ENCODE measurements at places on chromosomes 3 and 15.

DNA sequence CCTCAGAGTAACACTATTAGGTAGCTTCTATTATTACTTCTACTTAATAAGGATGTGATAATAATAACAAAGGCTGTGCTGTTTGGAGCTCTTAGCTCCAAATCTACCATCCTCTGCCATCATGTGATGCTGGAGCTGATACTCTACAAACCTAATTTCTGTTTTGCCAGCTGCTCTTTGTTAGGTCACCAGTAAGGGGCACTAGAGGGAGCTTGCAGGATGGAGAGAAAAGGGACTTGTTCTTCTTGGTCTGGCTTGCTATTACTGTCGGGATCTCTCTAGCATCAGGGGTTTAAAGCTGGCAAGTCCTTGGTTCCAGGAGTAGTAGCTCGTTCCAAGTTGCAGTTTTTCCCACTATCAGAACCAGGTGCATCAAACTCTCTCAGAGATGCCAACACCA, 194.9 kb upstream of the KBTBD8 start:
- no peak for DNase-seq

- DNase-seq = no peak
These were observed 86.1 kb downstream of the PLCH1 start for GRCh38 chr3:155658671-155659261.

DNA sequence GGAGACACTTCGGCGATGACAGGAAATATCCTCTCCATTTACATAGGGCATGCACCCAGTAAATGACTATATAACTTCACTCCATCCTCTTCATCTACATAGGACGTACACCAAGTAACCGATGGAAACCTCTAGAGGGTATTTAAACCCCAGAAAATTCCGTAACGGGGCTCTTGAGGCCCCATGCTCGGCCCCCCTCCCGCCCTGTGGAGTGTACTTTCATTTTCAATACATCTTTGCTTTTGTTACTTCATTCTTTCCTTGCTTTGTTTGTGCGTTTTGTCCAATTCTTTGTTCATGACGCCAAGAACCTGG, 7.5 kb upstream of the FAM107A start:
- DNase-seq = no peak

DNA sequence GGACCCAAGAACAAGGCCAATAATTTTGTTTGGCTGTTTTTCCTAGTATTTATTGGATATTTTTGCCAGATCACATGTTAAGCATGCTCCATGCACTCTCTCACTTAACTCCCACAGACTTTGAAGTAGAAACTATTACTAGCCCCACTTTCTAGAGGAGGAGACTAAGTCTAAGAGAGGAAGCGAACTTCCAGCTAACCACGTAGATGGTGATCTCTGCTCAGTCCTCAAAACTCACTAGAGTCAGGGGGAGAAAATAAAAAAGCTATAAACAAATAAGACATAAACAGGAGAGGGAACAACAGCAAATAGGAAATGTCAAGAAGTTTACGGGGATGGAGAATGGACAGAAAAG, 481.0 kb upstream of the PROK2 start:
- DNase-seq = no peak

GRCh38 chr3:153448151-153448829, 286.3 kb downstream of the RAP2B start:
- DNase-seq = no peak

GRCh38 chr15:41713047-41713446, 52.8 kb downstream of the MGA start:
- DNase-seq = no peak

GRCh38 chr15:62983956-62984355, 58.6 kb upstream of the TPM1 start:
- DNase-seq = no peak

- DNase-seq = no peak
These were observed 647 bp downstream of the HMG20A start for GRCh38 chr15:77421370-77421700.

- DNase-seq = no peak
These were observed 76.1 kb upstream of the CMSS1 start for GRCh38 chr3:99741588-99741987.

DNA sequence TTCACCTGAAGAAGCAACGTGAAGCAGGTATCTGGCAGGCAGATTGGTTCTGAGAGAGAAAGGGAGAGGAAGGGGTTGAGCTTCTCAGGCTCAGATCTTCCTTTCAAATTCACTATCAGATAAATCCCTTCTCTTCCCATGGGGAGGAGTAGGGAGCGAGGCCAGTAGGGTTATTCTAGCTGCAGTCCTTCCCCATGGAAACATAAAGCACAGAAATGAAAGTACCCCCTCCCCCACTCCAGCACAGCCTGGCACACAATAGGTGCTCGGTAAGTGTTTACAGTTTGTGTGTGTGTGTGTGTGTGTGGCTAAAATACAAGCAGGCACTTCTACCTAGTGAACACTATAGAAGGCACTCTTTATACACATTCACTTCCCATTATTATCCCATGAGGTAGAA, 20.8 kb upstream of the VPS8 start:
- no peak for DNase-seq

DNA sequence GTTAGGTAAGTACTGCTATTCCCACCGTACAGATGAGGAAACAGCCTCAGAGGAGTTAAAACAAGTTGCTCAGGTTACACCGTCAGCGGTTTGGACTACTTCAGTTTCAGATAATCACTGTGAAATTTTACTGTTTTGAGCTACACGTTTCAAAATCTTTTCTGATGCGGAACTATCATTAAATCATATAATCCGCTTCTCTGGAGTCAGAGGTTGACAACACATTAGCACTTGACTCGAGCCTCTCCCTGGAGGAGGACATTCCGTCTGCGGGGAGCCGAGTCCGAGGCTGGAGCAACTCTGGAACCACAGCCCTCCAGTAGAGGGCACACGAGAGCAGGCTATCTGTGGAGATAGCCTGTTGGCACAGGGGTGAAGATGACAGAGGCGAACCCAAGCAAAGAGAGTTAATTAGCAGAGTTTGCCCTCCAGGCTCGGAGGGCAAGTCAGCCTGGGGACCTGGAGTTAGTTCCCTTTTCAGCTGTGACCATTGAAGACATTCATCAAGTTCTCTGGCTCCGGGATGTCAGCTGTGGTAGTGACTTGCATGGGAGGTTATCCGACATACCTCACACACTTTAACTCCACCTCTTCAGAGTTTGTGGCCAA, 131.2 kb downstream of the IGF1R start:
- peak; percentile 89 for DNase-seq

DNA sequence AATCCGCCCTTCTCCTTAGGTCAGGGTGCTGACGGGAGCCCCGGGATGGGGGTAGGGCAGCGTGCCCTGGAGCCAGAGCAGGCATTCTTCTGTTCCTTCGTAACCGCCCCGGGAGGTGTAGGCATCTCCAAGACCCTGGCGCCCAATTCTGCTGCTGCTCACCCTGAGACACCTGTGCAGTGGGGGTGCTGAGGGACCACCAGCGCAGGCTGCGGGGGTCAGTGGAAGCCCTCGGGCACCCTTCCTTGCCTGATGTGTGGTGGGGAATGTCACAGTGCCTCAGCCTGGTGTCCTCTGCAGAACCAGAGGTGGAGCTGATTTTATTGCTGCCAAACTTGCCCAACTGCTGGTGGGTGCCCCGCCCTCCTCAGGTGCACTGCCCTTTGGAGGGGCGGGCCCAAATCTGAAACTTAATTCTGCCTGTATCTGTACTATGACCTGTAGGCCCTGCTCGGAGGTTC, 7.3 kb downstream of the CSK start:
- no peak for DNase-seq

DNA sequence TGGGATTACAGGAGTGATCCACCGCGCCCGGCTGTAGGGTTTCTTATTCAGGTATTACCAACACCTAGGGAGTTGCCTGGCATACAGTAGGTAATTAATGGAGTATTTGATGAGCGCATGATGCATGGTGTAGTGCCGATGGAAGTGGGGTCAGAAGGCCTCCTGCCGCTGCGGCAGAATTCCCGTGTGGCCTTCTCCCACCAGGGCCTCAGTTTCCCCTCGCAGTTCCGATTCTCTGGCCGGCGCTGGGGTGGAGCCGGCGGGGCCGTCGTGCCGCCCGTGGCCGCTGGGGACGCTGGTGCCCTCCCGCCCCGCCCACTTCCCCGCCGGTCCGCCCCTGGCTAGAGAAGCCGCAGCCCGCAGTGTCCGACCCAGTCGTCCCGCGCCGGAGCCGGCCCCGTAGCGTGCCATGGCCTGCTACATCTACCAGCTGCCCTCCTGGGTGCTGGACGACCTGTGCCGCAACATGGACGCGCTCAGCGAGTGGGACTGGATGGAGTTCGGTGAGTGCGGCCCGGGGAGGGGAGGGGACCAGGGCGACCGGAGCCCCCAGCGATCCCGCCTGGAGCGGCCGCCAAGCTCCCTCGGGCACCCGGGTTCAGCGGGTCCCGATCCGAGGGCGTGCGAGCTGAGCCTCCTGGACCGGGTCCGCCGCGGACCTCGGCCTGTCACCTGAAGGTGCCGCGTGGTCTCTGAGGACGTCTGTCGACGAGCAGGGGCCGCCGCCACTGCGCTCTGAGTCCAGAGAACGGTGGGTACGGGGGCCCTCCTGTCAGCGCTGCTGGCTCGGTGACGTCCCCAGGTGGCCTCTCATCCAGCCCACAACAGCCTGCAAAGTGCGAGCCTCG, at the start of gene IRAK2:
Gene IRAK2 (plus strand): TSS at position 374 of the 848 bp plus-strand sequence. CDS start 36 bp downstream, at position 410.
- peak; percentile 81 for DNase-seq

GRCh38 chr3:27927882-27928281, 205.8 kb upstream of the EOMES start:
- no peak for DNase-seq

DNA sequence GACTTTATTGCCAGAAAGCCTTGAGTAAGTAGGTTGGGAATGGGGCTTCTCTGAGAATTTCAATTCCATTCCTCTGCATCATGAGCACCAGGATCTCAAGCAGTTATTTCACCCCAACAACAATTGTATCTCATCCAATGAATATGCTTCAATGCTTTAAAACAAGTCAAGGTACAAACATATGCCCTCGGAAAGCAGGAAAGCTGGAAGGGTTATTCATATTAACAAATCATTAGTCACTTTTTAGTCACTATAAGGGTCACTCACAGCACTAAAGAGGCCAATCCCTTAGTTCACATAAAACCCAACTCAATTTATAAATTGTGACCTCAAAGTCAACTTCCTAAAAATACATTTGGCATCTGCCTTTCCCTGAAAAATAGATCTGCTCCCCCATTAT, 16.2 kb downstream of the MB21D2 start:
- DNase-seq = no peak

GRCh38 chr3:143002083-143002712, 828 bp downstream of the U2SURP start:
- no peak for DNase-seq

GRCh38 chr3:1087066-1087560, 5.7 kb upstream of the CNTN6 start:
- peak; percentile 19 for DNase-seq

- DNase-seq = no peak
These were observed 9.5 kb downstream of the CA12 start for GRCh38 chr15:63372018-63372705.

DNA sequence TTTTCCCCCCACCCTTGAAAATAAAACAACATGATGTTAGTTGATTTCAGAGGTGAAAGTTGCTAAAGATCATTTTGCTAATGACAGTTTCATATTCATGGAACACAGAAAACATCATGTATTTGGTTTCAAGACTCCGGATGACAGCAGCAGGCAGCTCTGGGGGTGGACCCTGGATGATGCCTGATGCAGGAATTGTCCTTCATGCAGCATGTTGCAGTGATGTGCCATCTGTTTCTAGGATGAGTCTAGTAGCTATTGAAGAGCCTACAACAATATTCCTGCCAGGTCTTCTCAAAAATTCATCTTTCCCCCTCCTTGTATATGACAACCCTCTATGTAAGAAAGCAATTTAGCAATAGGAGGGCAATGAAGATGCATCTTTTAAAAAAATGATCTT, 108.3 kb downstream of the SV2B start:
- no peak for DNase-seq

GRCh38 chr3:124829178-124829818, 57.9 kb downstream of the ITGB5 start:
- DNase-seq = peak; percentile 35

GRCh38 chr3:48039487-48040190, 23.4 kb upstream of the MAP4 start:
- DNase-seq = no peak

DNA sequence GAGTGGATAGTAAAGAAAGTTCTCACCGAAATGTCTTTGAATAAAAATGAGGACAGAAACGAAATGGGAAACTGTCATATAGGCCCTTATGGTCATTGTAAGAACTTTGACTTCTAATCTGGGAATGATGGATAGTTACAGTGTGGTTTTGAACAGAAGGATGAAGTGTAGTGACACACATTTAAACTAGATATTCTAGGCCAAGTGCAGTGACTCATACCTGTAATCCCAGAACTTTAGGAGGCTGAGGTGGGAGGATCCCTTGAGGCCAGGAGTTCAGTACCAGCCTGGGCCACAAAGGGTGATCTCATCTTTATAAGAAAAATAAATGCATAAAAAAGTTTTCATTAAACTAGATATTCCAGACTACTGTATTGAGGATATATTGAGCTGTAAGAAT, 452.8 kb downstream of the ROBO1 start:
- no peak for DNase-seq

DNA sequence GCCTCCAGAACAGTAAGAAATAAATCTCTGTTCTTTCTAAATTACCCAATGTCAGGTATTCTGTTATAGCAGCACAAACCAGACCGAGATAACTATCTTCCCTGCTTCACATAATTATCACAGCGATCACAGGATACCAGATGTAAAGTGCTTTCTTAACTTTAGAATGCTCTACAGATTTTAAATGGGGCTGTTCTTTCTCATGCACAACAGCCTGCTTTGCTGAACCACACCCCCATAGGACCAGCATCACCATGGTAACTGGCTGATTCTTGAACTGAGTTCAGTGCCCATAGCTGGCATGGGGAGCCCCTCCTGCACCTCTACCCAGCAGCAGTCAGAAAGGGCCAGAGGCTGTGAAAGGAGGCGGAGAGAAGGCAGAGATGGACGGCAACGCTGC, 7.8 kb downstream of the CD80 start:
- DNase-seq = no peak

GRCh38 chr15:25900901-25901300, 37.8 kb upstream of the ATP10A start:
- no peak for DNase-seq

DNA sequence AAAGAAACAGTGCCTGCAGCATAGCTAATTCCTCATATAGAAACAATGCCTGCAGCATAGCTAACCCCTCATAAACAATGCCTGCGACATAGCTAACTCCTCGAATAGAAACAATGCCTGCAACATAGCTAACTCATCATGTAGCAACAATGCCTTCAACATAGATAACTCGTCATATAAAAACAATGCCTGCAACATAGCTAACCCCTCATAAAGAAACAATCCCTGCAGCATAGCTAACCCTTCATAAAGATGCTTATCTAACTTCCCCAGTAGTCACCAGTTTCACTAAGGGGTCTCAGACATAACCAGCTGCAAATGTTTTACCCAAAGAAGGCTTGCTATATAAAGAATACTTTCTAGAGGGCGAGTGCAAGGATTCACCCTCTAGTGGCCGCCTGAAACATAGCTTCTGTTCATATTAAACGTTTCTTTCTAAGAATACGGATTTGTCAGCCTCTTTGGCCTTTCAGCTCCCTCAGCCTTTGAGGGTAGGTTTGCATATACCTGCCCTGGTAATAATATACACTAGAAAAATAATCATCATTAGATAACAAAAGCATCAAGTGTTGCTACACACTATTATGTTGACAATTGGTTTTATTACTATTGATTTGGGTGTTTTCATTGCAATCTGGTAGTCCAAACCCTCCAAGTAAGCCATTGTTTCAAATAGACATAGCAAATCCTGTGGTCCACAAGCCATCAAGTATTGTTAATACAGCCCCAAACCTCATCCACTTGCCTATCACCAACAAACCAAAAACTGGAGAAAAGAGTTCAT, 44.4 kb upstream of the FAN1 start:
- DNase-seq = no peak

Measured in glutamatergic neuron (in vitro differentiated cells).